ENCODE measurements at places on chromosomes 6 and 20.

GRCh38 chr20:35360033-35360432 is 51.7 kb downstream of the UQCC1 start:
- no peak for DNase-seq

- no peak for DNase-seq
Observed at GRCh38 chr6:39439342-39440038, 117.0 kb upstream of the KCNK16 start.

DNA sequence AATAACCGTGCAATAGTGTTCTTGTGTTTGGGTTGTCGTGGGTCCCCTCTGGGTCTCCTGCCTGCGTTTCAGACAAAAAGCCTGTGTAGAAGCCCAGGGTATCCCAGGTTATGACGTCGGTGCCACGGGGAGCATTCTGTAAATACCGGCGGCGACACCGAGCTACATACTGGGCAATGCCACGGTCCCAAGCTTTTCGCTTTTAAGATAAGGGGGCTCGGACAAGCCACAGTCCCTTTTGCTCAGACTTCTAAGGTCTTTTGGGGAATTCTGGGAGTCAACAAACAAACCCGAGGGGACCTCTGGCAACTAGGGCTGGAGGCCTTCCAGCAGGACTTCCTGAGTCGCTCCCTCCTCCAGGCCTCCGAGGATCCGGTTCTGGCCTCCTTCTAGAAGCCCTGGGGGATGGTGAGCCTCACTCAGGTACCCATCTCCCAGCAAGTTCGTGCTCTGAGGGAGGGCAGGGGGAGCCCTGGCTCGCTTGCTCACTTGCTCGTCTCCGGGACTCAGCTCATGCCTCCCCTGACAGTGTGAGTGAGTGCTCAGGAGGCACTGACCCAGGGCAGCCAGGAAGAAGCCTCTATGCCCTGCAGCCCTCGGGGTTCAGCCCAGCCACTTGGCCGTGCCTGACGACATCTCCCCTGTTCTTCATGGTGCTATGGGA is 62.4 kb upstream of the MRPS10 start:
- DNase-seq, result peak; percentile 51

DNA sequence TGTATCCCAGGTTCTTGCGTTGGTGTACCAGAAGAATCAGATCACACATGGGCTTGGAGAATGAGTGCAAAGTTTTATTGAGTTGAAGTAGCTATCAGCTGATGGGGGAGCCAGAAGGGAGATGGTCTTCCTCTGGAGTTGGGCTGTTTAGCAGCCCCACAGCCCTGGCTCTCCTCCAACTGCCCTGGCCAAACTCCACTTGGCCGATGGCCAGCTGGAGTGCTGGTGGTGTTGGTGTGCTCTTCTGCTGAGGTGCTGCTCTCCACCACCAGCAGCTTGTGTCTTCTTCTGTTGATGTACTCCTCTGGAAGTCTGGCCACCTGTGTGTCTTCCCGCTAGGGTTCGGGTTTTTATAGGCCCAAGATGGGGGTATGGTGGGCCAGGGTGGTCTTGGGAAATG is 172.8 kb downstream of the TINAG start:
- DNase-seq, result no peak

DNA sequence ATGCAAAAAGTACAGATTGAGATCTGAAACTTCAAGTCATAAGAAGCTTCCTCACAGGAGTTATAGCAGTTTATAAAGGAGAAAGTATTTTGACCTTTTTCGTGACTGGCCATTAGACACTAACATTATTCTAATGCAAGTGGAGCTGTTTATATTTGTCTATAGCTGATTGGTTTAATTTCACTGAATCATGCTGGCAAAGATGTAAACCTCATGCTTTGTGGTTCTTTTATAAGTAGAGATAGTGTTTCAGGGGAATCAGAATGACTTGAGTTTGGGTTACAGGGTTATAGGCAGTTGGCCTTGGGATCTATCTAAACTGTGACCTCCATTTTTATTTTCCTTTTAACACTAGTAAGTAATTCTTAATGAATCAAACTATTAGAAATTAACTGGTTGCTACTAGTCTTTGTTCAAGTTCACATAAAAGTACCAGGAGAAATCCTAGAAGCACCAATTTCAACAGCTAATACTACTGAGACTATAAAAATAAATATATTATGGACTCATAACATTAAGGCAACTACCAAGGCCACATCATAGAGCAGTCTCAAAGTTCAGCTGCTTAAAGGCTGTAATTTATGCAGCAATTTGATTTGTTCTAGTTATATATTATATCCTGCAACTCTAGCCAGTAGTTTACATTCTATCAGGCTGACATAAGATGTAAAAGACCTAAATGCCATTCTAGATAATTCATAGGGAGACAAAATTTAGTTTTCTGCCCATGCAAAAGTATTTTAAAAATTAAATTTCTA is 94.0 kb downstream of the RNGTT start:
- DNase-seq, result peak; percentile 6

- DNase-seq, result no peak
Observed at GRCh38 chr20:1005452-1006027, 3.4 kb upstream of the RSPO4 start.

- no peak for DNase-seq
Observed at GRCh38 chr6:107061125-107062020, 33.4 kb downstream of the MTRES1 start.

- peak; percentile 34 for DNase-seq
Observed at GRCh38 chr6:20092071-20092566, 120.2 kb downstream of the MBOAT1 start.

DNA sequence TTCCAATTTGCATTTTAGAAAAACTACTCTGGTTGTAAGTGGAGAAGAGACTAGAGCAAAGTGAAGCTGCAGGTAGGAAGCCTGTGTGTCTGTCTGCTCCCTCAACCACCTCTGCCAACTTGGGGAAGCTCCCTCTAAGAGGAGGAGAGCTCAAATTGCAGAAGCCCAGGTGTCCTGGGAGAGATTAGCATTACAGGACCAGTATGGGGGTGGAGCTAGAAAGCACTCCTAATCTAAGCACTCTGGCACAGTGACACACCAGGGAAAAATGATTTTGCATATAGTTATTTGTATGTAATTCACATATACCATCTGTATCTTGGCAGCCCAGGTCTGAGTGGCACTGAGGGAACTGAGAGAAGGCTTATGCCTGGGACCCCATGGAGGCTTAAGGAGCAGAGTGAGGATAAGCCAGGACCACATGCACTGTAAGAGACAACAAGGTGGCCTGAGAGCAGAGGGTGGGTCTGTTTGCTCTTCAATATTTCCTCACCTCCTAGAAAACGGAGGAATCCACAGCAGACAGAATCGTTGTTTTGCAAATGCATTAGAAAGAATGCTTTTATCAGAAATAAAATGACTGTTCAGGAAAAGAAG is 13.6 kb downstream of the GSTA2 start:
- DNase-seq, result no peak

DNA sequence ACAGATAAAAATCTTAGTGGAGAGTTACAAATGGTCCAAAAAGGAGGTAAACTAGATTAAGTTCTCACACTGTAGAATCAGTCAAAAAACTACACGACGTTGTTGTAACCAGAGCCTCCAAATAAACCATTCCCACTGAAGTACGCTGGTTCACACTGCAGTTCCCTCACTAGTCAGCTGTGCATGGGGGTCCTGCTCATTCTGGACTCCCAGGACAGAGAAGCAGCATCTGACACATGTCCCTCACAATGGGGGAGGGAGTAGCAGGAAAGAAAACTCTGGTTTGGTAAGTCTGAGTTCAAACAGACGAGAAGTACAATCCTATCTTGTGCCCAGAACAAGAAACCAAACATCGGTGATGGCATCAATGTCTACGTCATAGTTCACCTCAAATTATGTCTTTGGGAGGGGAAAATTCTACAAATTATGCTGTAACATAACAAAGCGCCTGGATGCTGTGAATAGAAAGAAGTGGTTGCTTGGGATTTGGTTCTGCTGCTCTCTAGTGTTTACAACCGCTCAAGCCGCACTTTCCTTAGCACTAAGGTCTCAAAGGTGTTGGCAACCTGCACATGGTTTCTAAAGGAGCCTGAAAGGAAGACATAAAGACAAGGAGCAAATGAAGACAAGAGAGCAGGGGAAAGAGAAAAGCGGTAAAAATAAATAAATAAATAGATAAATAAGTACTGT is 208.0 kb downstream of the GMDS start:
- no peak for DNase-seq

- DNase-seq, result no peak
Observed at GRCh38 chr6:102402635-102403329, 1009.3 kb downstream of the GRIK2 start.

DNA sequence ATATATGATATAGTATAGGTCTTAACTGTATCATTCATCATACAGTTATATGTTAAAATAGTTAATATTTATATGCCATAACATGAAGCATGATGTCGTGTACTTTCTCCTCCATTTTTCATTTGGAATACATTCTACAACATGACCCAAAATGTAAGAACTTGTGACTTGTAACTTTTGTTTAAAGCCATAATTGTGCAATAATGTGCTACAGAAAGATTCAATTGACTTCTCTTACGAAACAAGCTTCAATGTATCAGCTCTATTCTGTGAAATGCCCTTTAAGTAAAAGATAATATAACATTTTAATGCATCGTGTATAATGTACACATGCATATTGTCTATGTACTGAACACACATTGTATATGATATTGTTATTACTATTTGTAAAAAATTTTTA is 76.7 kb upstream of the FABP7 start:
- DNase-seq, result no peak

DNA sequence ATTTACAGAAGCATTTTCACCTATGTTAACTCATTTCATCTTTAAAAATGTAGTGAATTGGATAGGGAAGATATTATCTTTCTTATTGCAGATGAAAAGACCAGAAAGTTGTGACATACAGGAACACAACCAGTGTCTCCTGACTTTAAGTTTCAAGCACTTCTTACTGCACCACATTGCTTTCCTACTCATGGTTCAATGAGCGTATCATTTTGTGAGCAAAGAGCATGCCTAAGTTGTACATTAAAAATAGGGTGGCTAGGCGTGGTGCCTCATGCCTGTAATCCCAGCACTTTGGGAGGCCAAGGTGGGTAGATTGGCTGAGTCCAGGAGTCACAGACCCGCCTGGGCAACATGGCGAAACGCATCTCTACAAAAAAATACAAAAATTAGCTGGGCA is 21.2 kb upstream of the RNGTT start:
- no peak for DNase-seq

GRCh38 chr6:13813621-13814175 is 659 bp downstream of the MCUR1 start:
- DNase-seq, result peak; percentile 85

DNA sequence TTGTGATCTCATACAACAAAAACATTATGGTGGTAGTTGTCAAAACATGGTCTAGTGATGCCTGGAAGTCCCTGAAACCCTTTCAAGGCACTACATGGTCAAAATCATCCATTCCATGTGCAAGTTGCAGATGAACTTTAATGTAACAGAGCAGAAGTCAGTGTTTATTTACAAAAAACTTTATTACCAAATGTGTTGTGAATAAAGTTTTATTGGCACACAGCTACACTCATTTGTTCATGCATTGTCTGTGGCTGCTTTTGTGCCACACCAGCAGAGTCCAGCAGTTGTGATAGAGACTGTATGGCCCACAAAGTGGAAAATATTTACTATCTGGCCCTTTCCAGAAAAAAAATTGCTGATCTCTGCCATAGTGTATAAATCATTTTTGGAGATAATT is 26.8 kb downstream of the TUBB2B start:
- DNase-seq, result no peak

GRCh38 chr20:59625214-59625922 is 21.0 kb downstream of the PHACTR3 start:
- no peak for DNase-seq

GRCh38 chr6:113690281-113691259 is 166.6 kb upstream of the MARCKS start:
- peak; percentile 60 for DNase-seq

DNA sequence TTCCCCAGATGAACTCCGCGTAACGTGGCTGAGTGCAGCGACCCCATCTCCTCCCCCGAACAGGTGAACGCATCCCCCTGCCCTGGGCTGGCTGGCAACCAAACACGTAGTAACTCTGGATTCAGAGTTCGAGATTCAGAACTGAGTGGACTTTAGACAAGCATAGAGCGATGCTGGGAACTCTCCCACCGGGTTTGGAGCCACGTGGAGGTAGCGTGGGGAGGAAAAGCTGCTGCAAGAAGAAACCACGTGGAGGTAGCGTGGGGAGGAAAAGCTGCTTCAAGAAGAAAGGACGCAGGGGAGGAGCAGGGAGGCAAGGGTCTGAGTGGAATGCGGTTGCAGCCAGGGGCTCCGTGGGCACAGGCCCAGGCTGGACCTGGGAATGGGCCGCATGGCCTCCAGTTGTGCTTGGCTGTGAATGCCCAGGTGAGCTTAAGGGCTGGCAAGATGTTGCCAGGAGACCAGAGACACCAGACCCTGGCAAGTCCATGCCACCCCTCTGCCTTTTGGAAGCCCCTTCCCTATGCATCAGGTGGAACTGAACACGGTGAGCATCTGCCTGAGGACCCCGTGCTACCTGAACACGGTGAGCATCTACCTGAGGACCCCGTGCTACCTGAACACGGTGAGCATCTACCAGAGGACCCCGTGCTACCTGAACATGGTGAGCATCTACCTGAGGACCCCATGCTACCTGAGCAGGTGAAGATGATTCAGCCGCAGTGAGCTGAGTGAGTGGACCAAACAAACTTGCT is 118.0 kb upstream of the FRMD1 start:
- DNase-seq, result no peak

GRCh38 chr6:42771741-42772100 is 10.1 kb upstream of the BICRAL start:
- DNase-seq, result no peak

- DNase-seq, result peak; percentile 86
Observed at GRCh38 chr6:44489910-44490604, 102.6 kb downstream of the CDC5L start.

GRCh38 chr20:57514273-57514751 is 10.6 kb downstream of the CTCFL start:
- peak; percentile 83 for DNase-seq

- no peak for DNase-seq
Observed at GRCh38 chr6:12419631-12420272, 129.6 kb downstream of the EDN1 start.

DNA sequence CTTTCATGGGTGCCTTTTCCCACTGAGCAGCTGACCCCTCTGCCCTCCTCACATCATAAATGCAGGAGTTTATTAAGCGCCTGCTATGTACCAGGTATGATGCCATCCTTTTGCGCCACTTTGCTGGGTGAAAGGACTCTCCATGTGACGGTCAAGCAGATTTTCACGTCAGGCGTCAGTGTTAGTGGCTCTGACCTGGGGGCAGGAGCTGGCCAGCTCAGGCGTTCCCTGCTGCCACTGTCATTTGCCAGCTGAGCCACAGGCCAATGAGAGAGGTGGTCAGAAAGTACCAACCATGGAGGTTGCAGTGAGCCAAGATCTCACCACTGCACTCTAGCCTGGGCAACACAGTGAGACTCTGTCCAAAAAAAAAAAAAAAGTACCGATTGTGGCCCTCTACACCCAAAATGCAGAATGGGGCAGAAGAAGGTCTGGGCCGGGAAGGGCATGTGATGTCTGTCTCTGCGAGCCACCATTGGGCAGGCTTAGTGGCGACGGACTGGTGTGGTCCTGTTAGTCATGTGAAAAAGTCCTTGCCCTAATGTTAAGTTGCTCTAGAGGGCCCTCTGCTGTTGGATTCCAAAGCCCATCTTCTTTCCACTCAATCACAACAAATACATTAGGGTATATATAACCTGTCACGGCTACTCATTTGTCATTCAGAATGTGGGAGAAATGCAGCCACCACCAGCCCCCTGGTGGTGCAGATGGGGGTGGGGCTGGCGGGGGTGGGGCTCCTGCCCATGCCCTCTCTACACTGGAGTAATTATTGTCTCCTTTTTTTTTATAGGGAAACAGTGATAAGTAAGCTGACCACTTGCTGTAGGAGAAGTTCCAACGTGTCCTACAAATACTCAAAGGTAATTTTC is 18.4 kb upstream of the SLC22A1 start:
- peak; percentile 62 for DNase-seq

All from AG08396 (cell line).